ENCODE measurements at places on chromosomes 5 and 9. TPM values are rescaled to one million over a fixed set of nuclear protein-coding genes. Genes with fewer than 3 reads are reported as not detected.

GRCh38 chr5:82406205-82406773 lies 128.1 kb upstream of the RPS23 start:
- DNase-seq = no peak

- no peak for DNase-seq
Measured at GRCh38 chr5:28691526-28691925, 1653.1 kb upstream of the CDH9 start.

- no peak for DNase-seq
Measured at GRCh38 chr9:34884747-34885189, 73.3 kb upstream of the PHF24 start.

NMUR2 gene
- total RNA-seq = not detected

DNA sequence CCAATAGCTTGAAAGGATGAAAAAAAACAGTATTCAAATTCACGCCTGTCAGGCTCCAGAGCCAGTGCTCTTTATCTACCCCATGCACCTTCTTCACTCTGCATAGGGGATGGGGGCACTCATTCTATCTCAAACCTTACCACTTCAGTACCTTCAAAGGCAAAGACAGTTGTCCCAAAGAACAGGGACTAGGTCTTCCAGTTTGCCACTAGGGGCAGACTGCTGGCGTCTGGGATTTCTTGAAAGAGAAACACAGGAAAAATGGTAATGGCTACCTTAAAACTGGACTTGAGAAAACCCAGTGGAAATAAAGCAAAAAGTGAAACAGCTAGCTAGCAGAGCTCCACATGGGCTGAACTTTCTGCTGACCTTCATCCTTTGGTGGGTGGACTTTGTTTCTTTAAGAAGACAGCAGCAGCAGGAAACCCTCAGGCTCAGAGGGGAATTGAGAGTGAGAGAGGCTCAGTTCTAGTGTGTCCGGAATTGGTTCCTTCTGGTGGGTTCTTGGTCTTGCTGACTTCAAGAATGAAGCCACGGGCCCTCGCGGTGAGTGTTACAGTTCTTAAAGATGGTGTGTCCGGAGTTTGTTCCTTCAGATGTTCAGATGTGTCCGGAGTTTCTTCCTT lies 41.0 kb upstream of the SLC36A1 start:
- DNase-seq = no peak

ADAMTSL1 gene
- under 0.01 TPM for total RNA-seq

- DNase-seq = no peak
Measured at GRCh38 chr5:56534102-56534829, 281.1 kb upstream of the MAP3K1 start.

GRCh38 chr9:87245271-87245670 lies 252.4 kb upstream of the DAPK1 start:
- no peak for DNase-seq

DNA sequence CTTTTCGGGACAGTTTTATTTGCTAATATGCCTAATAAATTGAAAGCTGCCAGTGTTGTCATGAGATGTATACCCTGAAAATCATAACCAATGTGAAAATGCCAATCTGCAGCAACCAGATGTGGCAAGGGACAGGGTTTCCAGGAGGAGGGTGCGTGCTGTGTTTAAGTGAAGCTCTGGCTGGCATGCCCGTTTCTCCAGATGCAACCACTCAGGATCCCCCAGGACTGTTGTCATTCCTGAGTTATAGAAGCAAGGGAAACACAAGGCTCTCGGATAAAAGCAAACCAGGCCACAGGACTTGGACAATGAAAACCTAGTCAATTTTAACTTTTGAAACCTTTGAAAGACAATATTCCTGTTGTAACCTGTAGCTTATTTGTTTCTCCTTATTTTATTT lies 360.2 kb downstream of the SLIT3 start:
- no peak for DNase-seq

- no peak for DNase-seq
Measured at GRCh38 chr9:114016101-114016500, 62.0 kb downstream of the AMBP start.

ACSL6 gene
- total RNA-seq = 0.27 TPM
